ENCODE measurements at places on chromosomes 13 and 19.

- DNase-seq: no peak
Observed at GRCh38 chr13:100746953-100747683, 72.5 kb upstream of the TMTC4 start.

DNA sequence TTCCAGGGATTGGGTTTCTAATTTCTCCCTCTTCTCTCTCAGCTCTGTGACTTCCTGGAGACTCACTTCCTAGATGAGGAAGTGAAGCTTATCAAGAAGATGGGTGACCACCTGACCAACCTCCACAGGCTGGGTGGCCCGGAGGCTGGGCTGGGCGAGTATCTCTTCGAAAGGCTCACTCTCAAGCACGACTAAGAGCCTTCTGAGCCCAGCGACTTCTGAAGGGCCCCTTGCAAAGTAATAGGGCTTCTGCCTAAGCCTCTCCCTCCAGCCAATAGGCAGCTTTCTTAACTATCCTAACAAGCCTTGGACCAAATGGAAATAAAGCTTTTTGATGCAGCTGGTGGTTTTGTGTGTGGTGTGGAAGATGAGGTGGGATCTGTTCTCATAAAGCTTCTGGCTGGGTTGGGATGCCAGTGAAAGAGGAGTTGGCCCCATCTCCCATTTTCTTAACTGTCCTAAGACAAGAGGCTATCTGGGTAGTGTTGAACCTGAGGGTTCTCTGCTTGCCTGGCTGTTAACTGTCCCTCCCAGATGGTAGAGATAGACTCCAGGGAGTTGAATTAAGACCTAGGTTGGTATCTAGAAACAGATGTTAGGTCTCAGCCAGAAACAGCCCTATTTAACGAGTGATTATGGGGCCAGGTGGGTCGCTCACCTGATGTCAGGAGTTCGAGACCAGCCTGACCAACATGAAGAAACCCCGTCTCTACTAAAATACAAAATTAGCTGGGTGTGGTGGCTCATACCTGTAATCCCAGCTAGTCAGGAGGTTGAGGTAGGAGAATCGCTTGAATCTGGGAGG lies 1.6 kb downstream of the FTL start:
- DNase-seq: no peak

GRCh38 chr19:5680437-5681368 lies at the start of the genes HSD11B1L and MICOS13:
Gene HSD11B1L, plus strand, starts transcription at chr19:5681027. Its CDS starts 3,806 bp downstream, at chr19:5684833.
Gene MICOS13, minus strand, starts transcription at chr19:5680516. Its CDS starts 30 bp downstream, at chr19:5680486.
- peak; percentile 95 for DNase-seq

DNA sequence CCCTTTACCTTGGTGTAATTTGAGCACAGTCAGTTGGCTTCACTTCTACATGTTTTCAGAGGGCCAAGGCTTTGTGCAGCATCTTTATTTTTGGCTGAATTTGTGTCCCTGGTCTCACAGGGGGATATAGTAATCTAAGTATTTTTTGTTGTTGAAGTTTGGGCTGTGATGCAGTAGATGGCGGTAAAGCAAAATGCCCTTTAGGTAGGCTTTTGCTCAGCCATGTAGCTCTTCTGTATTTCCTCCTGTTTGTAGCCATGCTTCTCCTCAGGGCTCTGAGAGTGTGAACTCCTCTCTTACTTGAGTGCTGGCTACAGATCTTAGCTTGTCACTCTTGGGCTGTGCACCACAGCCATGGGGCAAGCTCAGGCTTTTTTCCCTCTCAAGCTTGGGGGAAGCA lies 328.6 kb downstream of the SLITRK5 start:
- peak; percentile 11 for DNase-seq

DNA sequence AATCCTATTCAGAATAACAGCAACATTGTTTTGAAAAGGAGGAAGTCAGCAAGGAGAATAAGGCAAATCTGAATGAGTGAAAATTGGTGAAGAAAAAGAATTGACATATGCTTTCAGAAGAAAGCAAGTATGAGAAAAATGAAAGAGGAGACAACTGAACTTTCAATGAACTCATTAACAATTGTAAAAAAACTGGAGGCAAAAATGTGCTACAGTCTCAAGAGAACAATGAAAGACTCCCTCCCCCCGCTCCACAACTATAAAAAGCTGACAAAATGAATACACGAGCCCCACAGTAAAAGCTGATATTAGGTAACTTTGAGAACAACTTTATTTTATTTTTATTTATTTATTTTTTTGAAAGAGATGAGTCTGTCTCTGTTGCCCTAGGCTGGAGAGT lies 373.1 kb downstream of the DIAPH3 start:
- DNase-seq: no peak

GRCh38 chr13:97211300-97211699 lies 10.8 kb upstream of the MBNL2 start:
- DNase-seq: no peak

DNA sequence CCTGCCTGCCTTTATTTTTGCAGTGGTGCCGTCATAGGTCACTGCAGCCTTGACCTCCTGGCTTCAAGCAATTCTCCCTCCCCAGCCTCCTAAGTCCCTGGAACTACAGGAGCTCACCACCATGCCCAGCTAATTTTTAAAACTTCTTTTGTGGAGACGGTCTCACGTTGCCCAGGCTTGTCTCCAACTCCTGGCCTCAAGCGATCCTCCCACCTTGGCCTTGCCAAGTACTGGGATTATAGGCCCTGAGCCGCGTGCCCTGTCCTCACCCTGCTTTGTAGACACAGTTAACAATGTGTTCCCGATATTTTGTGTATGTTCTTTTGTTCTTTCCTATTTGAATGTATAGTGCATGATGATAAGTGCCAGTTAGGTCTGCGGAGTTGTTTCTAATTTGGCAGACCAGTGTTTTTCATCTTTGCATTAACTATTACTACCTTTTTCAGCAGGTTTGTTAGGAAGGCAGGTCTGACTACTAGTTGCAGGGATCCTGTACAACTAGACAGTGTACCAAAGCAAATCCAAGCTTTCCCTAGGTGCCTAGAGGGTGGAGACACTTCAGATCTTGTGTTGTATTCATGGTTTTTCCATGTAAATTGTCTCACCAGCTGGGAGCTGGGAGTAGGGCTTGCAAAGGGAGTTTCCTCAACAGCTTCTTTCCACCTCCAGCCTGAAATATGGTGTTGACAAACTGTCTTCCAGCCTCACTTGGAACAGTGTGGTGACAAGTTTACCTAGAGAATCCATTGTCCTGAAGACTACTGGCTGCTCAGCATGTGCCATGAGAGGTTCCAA lies 9.5 kb upstream of the WTIP start:
- no peak for DNase-seq

Data from HEK293T (cell line).